Osteoblast (primary cell): ENCODE measurements at places on chromosomes 2 and 18. TPM values are rescaled to one million over a fixed set of nuclear protein-coding genes. Genes with fewer than 3 reads are reported as not detected.

The LYG2 gene
- not detected in 2 replicates for total RNA-seq

- H3K4me3 ChIP-seq, result no peak overlapping the region
- DNase-seq, result no peak
- H3K4me1 ChIP-seq, result no peaks in the 10 kb centered on the region
These were observed 382.5 kb downstream of the NYAP2 start for GRCh38 chr2:225781991-225782390.

The KIF5C gene
- total RNA-seq, result 0.29 and 0.36 TPM in 2 replicates

DNA sequence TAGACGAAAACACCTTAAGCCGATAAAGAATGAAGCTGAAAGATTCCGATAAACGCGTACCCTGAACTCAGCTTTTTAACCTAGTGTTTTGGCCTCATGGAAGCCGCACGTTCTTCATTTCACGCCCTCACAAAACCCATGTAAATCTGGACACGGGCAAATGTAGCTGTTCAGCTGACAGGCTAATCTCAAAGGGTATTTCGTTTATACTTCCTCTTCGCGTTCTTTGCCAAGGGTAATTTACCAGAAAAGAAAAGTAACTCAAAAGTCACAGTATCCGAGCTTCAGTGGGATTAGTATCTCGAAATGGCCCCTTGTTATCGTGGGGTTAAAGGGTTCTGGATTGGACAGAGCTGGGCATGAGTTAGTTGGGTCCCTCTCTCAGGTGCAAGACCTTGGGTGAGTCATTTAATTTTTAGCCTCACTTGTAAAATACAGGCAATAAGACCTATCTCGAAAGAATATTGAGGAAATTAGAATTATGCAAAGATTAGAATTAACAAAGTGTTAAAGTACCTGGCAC is 22.0 kb upstream of the STPG4 start:
- peaks cover 10% of the 10 kb centered on the region for H3K36me3 ChIP-seq
- H3K27me3 ChIP-seq, result no peaks in the 10 kb centered on the region
- no peak for DNase-seq
- peak overlapping the region; percentile 99 for H3K4me3 ChIP-seq
- H3K27ac ChIP-seq, result peak overlapping the region; percentile 100

The HRH4 gene
- under 0.01 TPM in 2 replicates for total RNA-seq

GRCh38 chr18:58393295-58393694 is 235.6 kb downstream of the ALPK2 start:
- DNase-seq, result no peak
- no peaks in the 10 kb centered on the region for H3K36me3 ChIP-seq
- H3K27me3 ChIP-seq, result no peaks in the 10 kb centered on the region
- peak overlapping the region; percentile 53 for H3K27ac ChIP-seq
- peaks cover 30% of the 10 kb centered on the region for H3K4me1 ChIP-seq

- no peaks in the 10 kb centered on the region for H3K4me1 ChIP-seq
- no peak overlapping the region for H3K27ac ChIP-seq
- H3K4me3 ChIP-seq, result no peak overlapping the region
- no peaks in the 10 kb centered on the region for H3K36me3 ChIP-seq
These were observed 129.1 kb downstream of the TSN start for GRCh38 chr2:121884511-121884921.

GRCh38 chr2:112493858-112494648 is 12.1 kb downstream of the TTL start:
- peaks cover 19% of the 10 kb centered on the region for H3K36me3 ChIP-seq
- no peak overlapping the region for H3K4me3 ChIP-seq
- H3K27me3 ChIP-seq, result no peaks in the 10 kb centered on the region
- H3K4me1 ChIP-seq, result peaks cover 12% of the 10 kb centered on the region

- no peaks in the 10 kb centered on the region for H3K36me3 ChIP-seq
- H3K4me3 ChIP-seq, result no peak overlapping the region
- no peaks in the 10 kb centered on the region for H3K27me3 ChIP-seq
- no peak overlapping the region for H3K27ac ChIP-seq
These were observed 50.2 kb downstream of the AGAP1 start for GRCh38 chr2:235543851-235544688.
